ENCODE measurements at places on chromosomes 4 and X.

GRCh38 chr4:78100060-78100459 is 42.9 kb downstream of the FRAS1 start:
- peak; percentile 72 for DNase-seq

GRCh38 chr4:119536572-119537528 is 91.8 kb downstream of the PDE5A start:
- peak; percentile 37 for DNase-seq

DNA sequence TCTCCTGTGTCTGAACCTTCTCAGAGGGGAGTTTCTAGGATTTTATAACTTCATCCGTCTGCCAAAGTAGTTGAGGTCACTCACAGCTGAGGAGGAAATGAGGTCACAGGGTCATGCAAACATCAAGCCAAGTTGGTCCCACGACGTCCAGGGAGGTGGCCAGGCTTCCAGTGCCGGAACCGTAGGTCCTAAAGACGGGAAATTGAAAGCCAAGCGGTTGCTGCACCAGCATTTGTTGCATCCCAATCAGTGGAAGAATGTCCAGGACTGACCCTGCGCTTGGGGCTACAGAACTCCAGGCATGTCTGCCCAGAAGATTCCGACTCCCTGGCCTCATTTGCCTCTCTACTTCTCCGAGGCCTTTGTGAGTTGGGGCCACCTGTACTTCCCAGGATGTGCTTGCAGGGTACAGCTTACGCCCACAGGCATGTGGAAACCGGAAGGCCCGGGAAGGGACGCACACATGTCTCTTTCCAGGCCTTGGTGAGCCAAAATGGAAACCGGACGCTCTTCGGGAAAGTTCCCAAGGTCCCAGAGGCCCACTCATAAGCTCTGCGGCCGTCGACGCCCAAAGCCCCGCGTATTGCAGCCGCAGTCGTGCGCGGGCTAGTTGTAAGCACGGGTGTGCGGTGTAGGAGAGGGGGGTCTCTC is 9.3 kb downstream of the PRDM8 start:
- no peak for DNase-seq

- DNase-seq = no peak
Observed at GRCh38 chrX:48854898-48855297, 19.5 kb upstream of the PCSK1N start.

DNA sequence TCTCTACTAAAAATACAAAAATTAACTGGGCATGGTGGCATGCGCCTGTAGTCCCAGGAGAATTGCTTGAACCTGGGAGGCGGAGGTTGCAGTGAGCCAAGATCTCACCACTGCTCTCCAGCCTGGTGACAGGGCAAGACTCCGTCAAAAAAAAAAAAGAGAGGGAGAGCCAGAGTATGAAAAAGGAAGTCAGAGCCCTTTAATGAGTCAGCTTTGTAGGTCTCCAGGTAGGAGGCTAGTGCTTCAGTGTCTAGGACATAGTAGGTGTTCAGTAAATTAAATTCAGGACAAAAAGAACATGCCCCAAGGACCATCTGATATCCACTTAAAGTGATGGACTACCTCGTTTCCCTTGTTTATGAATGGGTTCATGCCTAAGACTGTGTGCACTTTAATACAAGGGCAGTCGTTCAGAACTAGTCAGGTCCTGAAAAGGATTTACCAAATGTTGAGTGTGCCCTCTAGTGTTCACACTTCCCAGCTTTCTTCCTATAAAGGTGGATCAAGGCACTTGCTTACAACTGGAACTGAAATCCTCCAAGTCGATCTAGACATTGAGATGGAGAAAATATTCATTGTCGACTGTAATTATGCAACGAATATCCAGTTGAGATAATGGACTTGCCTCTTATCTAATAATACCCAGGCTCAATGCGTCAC is 29.0 kb downstream of the F9 start:
- peak; percentile 25 for DNase-seq

GRCh38 chr4:14317351-14317750 is 684.9 kb upstream of the CPEB2 start:
- no peak for DNase-seq
